Hematopoietic multipotent progenitor cell treated with erythropoietin and hydrocortisone succinate and interleukin-3 and kit ligand, for 6 days (in vitro differentiated cells): ENCODE measurements at places on chromosomes 11 and 22.

DNA sequence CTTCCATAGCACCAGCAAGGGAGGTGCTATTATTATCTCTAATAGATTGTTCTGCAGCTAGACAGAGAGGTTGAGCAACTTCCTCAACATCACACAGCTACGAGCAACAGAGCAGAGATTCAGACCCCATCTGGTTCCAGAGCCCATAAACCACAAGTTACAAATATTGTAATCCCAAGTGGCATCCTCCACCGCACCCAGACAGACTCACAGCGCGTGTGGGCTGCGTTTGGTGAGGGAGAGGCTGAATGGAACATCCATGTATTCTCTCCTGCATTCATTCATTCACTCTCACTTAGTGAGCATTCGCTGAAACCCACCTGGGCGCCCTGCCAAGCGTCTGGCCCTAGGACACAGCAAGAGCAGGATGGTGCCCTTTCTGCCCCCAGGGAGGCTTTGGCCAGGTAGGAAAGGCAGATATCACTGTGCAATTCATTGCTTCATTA lies 33.5 kb downstream of the LIF start:
- peak; percentile 58 for DNase-seq

GRCh38 chr22:44405661-44406060 lies 92.4 kb downstream of the RTL6 start:
- DNase-seq, result no peak

GRCh38 chr11:75778962-75779361 lies 10.4 kb downstream of the DGAT2 start:
- DNase-seq, result no peak

GRCh38 chr11:21572210-21572609 lies 620.7 kb upstream of the ANO5 start:
- DNase-seq, result no peak

DNA sequence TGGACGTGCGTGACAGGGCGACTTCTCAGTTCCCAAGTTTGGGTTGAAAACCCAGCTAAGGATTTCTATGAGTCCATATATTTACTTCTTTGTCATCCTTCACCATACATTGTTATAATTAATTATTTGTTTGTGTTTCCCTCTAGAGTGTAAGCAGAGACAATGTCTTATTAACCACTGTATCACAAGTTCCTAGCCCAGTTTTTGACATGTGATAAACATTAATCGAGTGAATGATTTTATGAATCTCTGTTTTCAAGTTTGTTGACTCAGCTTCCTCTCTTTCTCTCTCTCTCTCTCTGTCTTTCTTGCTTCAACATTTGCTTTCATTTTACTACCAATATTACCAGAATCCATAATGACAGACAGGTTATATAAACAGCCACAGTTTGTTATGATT lies 1259.6 kb upstream of the TENM4 start:
- no peak for DNase-seq

DNA sequence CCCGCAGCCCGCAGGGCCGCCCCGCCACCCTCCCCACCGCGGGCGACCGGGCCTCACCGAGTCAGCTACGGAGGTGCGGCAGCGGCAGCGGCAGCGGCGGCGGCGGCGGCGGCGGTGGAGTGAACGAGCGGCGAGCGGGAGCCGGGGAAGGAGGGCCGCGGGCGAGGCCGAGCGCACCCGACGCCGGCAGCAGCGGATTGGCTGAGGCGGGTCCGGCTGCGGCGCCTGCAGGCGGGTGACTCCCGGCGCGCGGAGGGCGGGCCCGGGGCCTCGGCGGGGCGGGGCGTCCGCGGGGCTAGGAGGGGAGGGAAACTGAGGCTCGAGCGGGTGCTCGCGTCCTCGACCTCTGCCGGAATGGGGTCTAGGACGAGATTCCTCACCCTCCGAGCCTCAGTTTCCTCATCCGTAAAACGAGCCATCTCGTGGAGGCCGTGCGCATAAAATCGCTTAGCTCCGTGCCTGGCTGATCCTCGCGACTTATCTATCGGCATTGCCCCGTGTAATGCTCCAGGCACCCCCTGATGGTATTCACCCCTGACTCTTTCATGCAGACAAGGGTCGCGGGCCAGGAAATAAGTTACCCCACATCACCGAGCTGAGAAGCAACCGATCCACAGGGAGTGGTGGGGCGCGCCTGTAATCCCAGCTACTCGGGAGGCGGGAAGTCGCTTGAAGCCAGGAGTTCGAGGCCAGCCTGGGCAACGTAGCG lies at the start of gene CPT1A:
CPT1A (minus strand) TSS at position 199 of the 709 bp plus-strand sequence. CDS start 26,442 bp downstream, outside the sequence.
- peak; percentile 84 for DNase-seq

DNA sequence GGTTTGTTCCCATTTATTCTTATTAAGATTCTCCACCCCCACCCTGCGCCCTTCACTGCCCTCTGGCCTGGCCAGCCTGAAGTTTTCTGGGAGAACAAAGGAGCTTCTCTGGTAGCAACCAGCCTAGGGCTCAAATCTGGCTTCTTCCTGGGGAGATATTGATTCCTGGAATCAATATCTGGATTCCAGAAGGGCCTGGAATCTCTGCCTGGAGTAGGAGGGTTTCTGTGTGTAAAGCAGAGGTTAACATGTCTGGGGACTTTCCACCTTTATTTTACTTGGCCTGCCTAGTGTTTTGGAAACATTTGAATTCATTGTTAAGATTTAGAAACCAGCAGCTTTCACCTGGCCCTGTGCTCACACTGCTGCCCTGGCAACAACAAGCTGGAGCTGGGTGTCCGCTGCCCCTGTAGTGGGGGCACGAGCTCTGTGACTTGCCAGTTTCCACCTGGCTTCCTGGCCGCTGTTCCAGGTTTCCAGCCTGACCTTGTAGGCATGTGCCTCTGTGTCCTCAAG lies 5.5 kb downstream of the C11orf91 start:
- DNase-seq, result no peak

GRCh38 chr11:46597609-46598219 lies 3.9 kb upstream of the AMBRA1 start:
- peak; percentile 81 for DNase-seq

- peak; percentile 17 for DNase-seq
These were observed 12.7 kb upstream of the TREH start for GRCh38 chr11:118691926-118692830.

- DNase-seq, result no peak
These were observed 174.1 kb downstream of the INSC start for GRCh38 chr11:15288863-15289262.

DNA sequence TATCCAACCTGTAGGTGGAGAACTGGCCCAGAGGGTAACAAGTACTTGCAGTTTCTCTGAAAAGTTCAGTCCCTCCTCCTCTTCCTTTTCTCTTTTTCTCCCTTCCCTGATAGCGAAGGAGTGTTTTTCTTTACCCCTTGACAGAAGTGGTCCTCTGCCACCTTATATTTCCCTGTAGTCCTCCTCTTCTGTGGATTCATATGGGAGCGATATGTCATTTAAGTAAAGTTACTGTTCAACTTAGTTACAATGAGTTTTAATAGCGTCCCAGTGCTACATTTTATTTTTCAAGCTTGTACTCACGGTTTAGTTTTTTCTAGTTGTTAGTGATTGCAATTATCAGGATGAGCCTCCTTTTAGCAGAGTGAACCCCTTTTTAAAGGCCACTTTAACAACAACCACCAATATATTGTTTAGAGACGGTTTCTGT lies 1.4 kb downstream of the PCF11 start:
- no peak for DNase-seq

GRCh38 chr11:30131535-30131934 lies 99.3 kb upstream of the FSHB start:
- DNase-seq, result no peak

GRCh38 chr11:105693075-105693759 lies 83.3 kb downstream of the GRIA4 start:
- DNase-seq, result peak; percentile 54

DNA sequence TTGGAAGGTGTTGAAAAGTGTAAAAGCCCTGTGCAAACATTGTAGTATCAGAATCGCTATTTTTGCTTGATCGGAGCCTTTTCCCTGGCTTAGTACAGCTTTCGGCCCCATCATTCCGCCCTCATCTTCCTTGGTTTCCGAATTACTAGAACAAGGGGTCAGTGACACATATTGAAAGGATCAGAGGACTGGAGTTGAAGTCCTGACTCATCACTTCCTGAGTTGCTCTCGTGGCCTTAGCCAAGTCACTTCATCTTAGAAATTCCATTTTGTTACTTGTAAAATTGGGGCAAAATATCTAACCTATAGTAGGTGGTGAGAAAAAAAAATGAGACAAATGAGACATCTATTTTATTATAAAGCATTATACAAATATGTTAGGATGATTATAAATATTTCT lies 375.0 kb downstream of the NTM start:
- DNase-seq, result no peak

DNA sequence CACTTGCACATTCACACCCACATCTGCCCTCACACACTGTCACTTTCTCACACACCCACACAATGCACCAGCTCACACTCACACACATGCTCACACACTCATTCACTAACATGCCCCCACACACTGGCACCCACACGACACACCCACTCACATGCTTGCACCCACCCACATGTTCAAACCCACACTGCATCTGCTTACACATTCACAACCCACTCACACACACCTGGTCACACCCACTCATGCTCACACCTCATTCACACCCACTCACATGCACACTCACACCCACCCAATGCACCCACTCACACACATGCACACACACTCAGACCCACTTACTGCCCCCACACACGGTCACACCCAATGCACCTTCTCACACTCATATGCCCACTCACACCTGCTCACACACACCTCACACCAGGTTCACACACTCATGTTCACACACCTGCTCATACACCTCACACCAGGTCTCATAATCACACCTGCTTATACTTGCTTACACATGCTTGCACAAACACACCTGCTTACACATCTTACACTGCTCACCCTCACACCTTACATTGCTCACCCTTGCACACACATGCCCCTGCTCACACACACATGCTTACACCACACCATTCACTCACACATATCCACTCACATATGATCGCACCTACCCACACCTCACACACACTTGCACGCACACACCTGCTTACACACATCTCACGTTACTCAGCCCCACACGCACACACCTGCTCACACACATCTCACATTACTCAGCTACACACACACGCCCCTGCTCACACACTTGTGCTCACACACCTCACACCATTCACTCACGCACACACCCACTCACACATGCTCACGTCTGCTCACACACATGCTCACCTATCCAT lies 3.9 kb upstream of the MYBPC3 start:
- no peak for DNase-seq
